Smooth muscle cell of the umbilical artery (primary cell): ENCODE measurements at places on chromosomes 11 and 22. TPM values are rescaled to one million over a fixed set of nuclear protein-coding genes. Genes with fewer than 3 reads are reported as not detected.

Gene OR52I2
- total RNA-seq: not detected in 2 replicates

Gene CABP4
- not detected in 2 replicates for total RNA-seq

Gene TAGLN
- 3,181 and 4,352 TPM in 2 replicates for total RNA-seq

Gene PKNOX2
- total RNA-seq: 1.8 TPM in 2 replicates

Gene FAM227A
- total RNA-seq: 4.0 and 5.0 TPM in 2 replicates

Gene FOLR3
- total RNA-seq: 0.23 TPM in 1 of 2 replicates, not detected in the other

Gene OR8D1
- not detected in 2 replicates for total RNA-seq

Gene MAPK8IP2
- total RNA-seq: under 0.01 and 0.18 TPM in 2 replicates
